Right renal cortex interstitium (tissue), 3 donors: ENCODE measurements at places on chromosomes 12 and 14. TPM values are rescaled to one million over a fixed set of nuclear protein-coding genes. Genes with fewer than 3 reads are reported as not detected.
A peak's percentile ranks its signal among the peaks of the same experiment; 100 is the strongest.

The KRT8 gene
- 309 TPM for polyA plus RNA-seq

The HNRNPC gene
- polyA plus RNA-seq: 1,089 TPM

The SPX gene
- polyA plus RNA-seq: 18.9 TPM

The TBX3 gene
- 72.1 TPM for polyA plus RNA-seq

The VPS37B gene
- 22.7 TPM for polyA plus RNA-seq

The DAO gene
- polyA plus RNA-seq: 1.1 TPM

The IRAK3 gene
- 3.3 TPM for polyA plus RNA-seq

The RBP5 gene
- 65.4 TPM for polyA plus RNA-seq

DNA sequence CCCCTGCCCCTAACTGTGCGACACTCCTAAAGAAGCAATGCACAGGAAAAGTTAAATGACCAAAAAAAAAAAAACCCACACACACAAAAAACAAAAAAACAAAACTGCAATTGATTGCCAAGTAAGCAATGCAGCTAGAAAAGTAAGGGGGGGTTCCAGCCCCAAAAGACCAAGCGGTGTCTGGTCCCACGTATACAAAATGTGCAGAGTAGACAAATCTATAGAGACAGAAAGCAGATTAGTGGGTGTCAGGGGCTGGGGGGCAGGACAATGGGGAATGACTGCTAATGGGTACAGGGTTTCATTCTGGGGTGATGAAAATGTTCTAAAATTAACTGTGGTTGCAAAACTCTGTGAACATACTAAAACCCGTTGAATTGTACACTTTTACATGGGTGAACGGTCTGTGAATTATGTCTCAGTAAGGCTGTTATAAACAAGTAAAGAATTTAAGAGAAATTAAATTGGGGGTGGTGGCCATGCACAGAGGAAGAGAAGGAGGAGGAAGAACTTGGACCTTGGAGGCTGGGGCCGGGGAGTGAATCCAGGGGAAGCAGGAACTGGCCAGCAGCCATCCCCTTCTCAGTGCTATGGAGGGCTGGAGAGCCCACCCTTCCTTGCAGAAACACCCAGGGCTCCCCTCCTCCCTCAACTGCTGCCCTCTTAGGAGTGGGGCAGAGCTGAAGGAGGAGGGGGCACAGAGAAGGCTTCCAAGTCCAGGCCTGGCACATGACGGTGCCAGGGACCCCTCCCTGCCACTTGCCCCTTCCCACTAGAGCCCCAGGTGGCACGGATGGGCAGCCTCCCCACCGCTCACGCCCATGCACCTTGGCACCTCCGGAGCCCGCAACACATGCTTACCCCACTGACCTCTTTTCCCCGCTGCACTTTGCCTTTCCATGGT lies 45.4 kb downstream of the KDM2B start:
- no peak for DNase-seq

GRCh38 chr12:32947206-32948067 lies 50.9 kb upstream of the PKP2 start:
- DNase-seq: peak; percentile 23

GRCh38 chr12:43282106-43282505 lies 269.9 kb downstream of the ADAMTS20 start:
- DNase-seq: no peak

GRCh38 chr12:108850854-108851573 lies 6.4 kb downstream of the SSH1 start:
- no peak for DNase-seq

DNA sequence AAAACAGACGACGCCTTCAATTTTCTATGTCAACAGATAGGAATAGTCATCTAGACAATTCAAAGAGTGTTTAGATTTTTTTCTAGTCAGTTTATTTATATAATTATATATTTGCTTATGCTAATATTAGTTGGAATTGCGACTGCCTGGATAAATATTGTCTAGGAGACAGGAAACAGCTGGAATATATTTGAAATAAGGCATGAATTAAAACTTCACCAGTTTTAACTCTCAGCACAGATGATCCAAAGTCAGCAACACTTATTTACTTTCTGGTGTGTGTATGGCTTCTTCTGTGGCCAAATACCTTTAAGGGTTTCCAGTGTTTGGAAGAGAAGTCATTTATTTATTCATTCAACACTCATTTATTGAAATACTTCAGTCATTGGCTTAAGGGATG lies 1215.4 kb upstream of the USP15 start:
- no peak for DNase-seq

DNA sequence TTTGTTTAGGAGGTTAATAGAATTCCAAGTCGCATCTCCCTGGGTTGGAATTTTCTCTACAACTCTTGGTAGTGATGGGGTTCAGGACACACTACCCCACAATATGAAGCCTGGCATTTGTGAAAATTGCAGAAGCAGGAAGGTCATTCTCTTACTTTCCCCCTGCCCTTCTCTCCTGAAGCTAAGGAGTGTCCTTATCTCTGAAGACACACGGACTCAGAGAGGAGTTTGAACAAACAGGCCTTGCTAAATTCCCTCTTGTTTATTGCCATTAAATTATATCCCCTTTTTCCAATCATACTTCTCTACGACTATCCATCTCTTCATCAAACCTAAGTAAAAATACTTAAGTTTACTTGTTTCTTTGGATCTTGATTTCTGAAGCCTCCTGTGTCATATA lies 443.0 kb downstream of the RAD51B start:
- DNase-seq: no peak

DNA sequence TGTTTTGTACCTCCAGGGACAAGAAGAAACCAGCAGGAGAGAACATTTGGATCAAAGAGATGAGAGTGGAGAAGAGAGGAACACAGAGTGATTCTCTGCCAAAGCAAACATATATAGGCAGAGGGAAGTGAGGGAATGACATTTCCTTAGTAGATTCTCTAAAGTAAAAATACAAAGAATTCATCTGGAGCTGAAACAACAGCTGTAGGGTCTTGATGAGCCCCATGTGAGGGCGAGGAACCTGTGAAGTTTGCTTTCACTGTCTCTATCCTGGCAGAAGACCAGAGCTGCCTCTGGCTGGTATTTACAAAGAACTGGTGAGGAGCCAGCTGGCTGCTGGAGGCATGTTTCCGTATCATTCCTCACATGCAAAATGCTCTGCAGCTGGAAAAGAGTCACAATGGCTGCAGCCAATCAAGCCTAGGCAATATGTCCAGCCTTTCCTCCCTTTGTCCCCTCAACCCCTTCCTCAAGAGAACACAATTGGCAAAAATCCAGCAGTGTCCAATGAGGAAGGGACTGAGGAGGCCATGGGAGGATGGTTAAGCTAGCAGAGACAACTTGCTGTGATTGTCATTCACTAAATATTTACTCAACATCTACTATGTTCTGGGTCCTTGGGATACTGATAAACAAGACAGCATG lies 122.5 kb downstream of the PHLDA1 start:
- DNase-seq: no peak

- DNase-seq: no peak
These were observed 178.8 kb downstream of the ETNK1 start for GRCh38 chr12:22803725-22804124.

- DNase-seq: no peak
These were observed 38.5 kb downstream of the CCDC92 start for GRCh38 chr12:123934016-123934620.

DNA sequence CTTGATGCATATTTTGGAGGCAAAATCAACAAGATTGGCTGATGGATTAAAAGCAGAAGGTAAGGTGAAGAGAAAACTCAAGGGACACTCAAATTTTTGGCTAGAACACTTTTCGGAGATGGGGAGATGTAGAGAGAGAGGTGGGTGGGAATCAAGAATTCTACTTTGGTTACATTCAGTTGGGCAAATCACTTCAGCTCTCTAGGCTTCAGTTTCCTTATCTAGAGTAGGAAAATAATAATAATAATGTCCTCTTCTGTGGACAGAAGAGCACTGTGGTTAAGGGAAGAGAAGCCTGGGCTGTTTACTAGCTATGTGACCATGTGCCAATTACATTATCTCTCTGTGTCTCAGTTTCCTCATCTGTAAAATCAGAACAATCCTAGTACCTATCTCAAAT lies 23.4 kb upstream of the DHRS2 start:
- DNase-seq: no peak

DNA sequence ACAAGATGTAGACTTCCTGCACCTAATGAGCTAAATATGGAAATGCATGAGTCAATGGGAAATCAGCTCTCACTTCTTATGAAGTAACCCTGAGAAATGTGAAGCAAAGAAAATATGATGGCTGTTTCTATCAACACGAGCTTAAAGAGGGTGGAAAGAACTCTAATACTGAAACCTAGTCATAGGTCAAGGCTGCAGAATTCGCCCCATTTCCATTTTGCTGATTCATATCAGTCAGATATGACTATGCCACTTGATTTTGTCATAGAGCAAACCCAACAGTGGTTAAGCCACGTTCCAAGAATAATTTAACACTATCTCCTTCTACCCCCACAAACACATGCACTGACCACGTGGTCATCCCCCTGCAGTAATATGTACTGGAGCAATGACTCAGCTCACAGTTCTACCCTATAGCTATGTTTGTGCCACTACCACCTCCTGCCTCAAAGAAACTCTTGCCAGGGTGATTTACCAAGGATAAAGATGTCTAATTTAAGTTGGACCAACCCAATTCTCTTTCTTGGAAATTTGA lies 157.5 kb downstream of the TMTC3 start:
- no peak for DNase-seq

DNA sequence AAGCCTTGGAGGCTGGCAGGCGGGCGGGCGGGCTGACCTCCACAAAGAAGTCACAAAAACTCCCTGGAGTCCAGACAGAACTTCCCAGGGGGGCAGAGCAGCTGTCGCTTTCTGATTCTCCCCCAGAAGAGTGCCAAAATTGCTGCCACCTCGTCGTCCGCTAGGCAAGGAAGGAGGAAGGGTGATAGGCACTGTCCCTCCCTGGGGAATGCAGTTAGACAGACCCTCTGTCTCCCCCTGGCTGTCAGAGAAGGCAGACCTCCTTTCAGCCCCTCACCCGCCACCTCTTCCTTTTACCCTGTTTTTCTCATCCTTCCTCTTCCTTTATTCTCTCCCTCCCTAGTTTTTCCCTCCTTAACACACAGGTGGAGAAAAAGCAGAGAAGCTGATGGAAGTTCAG lies 18.7 kb downstream of the GRIN2B start:
- no peak for DNase-seq

GRCh38 chr12:123071099-123071800 lies 79.6 kb downstream of the PITPNM2 start:
- DNase-seq: no peak

GRCh38 chr14:91333650-91334039 lies 84.0 kb downstream of the CCDC88C start:
- no peak for DNase-seq

GRCh38 chr14:33404964-33405574 lies 466.4 kb downstream of the NPAS3 start:
- no peak for DNase-seq

DNA sequence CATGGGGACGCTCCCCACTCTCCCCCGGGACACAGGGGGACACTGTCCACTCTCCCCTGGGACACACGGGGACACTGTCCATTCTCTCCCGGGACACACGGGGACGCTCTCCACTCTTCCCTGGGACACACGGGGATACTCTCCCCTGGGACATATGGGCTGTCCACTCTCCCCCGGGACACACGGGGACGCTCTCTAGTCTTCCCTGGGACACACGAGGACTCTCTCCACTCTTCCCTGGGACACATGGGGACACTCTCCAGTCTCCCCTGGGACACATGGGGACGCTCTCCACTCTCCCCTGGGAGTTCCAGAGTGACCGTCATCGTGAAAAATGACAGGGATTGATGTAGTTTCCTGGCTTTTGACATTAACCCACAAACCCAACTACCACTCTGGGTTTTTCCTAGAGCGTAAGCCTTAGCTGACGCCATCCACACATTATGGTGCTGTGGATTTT lies 3.0 kb upstream of the P2RX2 start:
- no peak for DNase-seq

- no peak for DNase-seq
These were observed 153.6 kb upstream of the NRXN3 start for GRCh38 chr14:78016532-78016931.
